ENCODE measurements at places on chromosomes 12 and 14. TPM values are rescaled to one million over a fixed set of nuclear protein-coding genes. Genes with fewer than 3 reads are reported as not detected.

SYT1 gene
- 1.1 TPM for total RNA-seq

VAMP1 gene
- 11.6 TPM for total RNA-seq

PIWIL1 gene
- not detected for total RNA-seq

IAPP gene
- not detected for total RNA-seq

CIROP gene
- 0.06 TPM for total RNA-seq

TMEM132C gene
- total RNA-seq: not detected

BBS10 gene
- total RNA-seq: 13.9 TPM

WSCD2 gene
- under 0.01 TPM for total RNA-seq

SERPINA1 gene
- total RNA-seq: not detected

NPAS3 gene
- under 0.01 TPM for total RNA-seq

DPF3 gene
- total RNA-seq: 1.7 TPM

All from aortic smooth muscle cell (primary cell).